ENCODE measurements at places on chromosomes 3 and 15.

DNA sequence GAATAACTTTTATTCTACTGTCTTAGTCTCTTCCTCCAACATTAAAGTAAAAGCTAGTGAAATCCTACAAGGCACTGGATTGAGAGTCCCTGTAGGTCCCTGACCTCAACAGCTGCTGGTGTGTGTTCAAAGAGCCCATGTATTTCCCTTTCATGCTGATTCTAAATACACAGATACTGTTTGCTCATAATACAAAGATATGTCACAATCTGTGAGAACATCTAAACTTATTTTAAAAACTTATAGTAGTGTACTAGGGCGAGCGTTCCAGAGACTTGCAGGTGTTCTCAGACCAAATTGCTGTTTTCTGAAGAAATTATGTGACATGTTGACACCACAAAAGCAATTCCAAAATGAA is 145.9 kb upstream of the LIPC start:
- no peaks in the 10 kb centered on the region for H3K27me3 ChIP-seq
- H3K27ac ChIP-seq = no peak overlapping the region
- DNase-seq = no peak
- H3K36me3 ChIP-seq = no peaks in the 10 kb centered on the region

- H3K27ac ChIP-seq = no peak overlapping the region
- H3K4me3 ChIP-seq = no peak overlapping the region
- H3K4me1 ChIP-seq = no peaks in the 10 kb centered on the region
- H3K27me3 ChIP-seq = no peaks in the 10 kb centered on the region
These were observed 603.6 kb upstream of the NR2F2 start for GRCh38 chr15:95726891-95727290.

- no peak overlapping the region for H3K27ac ChIP-seq
- no peak for DNase-seq
- H3K27me3 ChIP-seq = no peaks in the 10 kb centered on the region
- no peak overlapping the region for H3K4me3 ChIP-seq
- H3K4me1 ChIP-seq = no peaks in the 10 kb centered on the region
- no peaks in the 10 kb centered on the region for H3K36me3 ChIP-seq
These were observed 533.4 kb downstream of the NTRK3 start for GRCh38 chr15:87722941-87723691.

DNA sequence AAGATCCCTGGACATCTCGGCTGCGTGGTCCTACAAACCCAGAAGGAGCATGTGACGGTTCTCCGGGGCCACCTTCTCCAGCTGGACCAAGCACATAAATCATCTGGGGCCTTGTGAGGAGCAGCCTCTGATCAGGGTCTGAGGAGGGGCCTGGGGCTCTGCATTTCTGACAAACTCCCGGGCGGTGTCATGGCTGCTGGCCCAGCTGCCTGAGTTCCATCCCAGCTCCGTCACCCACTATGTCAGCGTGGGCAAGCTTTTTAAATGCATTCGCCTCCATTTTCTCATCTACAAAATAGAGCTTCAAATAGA is 126.3 kb upstream of the MEF2A start:
- peaks cover 19% of the 10 kb centered on the region for H3K4me1 ChIP-seq
- no peak overlapping the region for H3K4me3 ChIP-seq
- H3K27me3 ChIP-seq = no peaks in the 10 kb centered on the region
- DNase-seq = peak; percentile 21
- no peaks in the 10 kb centered on the region for H3K36me3 ChIP-seq

- DNase-seq = no peak
- H3K27ac ChIP-seq = no peak overlapping the region
- no peak overlapping the region for H3K4me3 ChIP-seq
- H3K36me3 ChIP-seq = no peaks in the 10 kb centered on the region
These were observed 364.5 kb upstream of the ICE2 start for GRCh38 chr15:60843482-60843881.

DNA sequence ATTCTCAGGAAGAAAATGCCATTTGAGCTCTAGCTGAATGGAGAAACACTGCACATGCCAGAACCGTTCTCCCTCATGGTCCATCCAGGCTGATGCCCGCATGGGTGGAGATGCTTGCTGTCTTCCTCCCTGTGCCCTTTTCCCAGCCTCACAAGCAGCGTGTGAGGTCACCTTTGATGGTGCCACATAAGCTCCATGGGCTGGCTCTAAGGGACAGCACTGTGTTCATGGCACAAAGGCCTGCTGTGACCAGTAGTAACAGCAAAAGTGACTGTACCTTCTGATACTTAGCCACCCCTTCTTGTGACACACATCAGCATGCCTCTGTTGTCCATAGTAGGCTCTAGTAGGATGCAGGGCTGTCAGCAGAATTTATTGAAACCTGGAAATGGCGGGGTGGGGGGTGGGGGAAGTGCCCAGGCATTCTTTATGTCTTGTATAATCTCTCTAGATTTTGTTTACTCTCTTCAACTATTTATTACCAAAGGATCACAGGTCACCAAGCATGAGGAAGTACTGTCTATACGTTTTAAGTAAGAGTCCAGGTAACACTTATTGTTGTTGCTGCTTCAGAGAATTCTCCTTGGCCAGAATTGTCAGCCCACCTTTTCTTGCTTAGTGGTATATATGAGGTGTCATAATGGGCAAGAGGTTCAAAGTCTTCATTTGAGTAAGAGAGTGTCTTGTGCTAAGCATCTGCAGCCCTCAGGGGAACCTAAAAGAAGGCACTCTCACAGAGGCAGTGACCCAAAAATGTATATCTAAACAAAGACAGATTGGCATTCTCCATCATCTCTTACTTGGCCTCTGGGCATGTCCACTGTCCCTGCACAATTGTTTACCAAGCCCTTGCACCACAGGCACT is 56.5 kb downstream of the RAB7A start:
- H3K36me3 ChIP-seq = peaks cover 3% of the 10 kb centered on the region
- no peak overlapping the region for H3K27ac ChIP-seq
- no peak overlapping the region for H3K4me3 ChIP-seq
- peaks cover 15% of the 10 kb centered on the region for H3K4me1 ChIP-seq
- no peak for DNase-seq

DNA sequence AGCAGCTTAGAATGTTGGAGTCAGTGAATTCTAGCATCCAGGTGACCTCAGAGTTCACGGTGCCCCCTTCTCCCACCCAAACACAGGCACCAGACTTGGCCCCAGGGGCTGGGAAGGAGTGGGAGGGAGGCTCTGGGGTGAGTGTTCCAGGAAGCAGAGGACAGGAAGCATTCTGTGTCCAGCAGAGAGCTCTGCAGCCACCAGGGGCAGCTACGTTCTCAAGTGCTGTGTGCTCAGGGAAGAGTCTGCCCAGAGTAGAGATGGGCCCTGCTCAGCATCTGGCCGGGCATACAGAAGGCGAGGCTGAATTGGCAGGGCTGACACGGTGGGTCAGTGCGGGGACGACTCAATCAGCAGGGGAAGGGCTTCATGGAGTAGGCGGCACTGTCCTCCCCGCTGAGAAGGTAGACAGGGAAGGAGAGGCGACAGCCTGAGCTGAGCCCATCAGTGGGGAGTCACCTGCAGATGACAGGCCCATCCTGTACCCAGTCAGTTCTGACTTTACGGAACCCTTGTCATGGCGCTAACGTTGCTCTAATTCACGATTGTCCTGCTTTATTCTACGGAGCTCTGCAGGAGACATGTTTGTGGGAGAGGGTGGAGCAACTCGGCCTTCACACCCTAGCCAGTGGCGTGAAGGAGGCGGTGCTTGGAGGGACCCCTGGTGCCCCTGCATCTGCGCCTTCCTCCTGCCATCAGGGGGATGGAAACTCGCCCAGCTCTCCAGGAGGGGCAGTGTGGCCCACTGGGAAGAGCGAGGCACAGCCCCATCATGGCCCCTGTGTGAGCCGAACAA is 82.2 kb downstream of the C3orf70 start:
- no peaks in the 10 kb centered on the region for H3K27me3 ChIP-seq
- no peaks in the 10 kb centered on the region for H3K36me3 ChIP-seq
- H3K27ac ChIP-seq = no peak overlapping the region

Measured in SJSA1 (cell line).